GM23338 (cell line): ENCODE measurements at places on chromosomes 13 and 19.
A peak's percentile ranks its signal among the peaks of the same experiment; 100 is the strongest.

- H3K27me3 ChIP-seq = no peaks in the 10 kb centered on the region
- no peaks in the 10 kb centered on the region; the same call in 1 of the 2 replicates for H3K36me3 ChIP-seq
- peaks cover 18% of the 10 kb centered on the region for H3K4me1 ChIP-seq
- peak overlapping the region; percentile 99 for H3K4me3 ChIP-seq
- peak overlapping the region; percentile 99 for H3K27ac ChIP-seq
Measured at GRCh38 chr19:45508861-45509691, 1.8 kb downstream of the VASP start.

GRCh38 chr13:49597043-49597641, 11.8 kb upstream of the RCBTB1 start:
- H3K27ac ChIP-seq = no peak overlapping the region
- H3K36me3 ChIP-seq = no peaks in the 10 kb centered on the region
- no peaks in the 10 kb centered on the region for H3K27me3 ChIP-seq

DNA sequence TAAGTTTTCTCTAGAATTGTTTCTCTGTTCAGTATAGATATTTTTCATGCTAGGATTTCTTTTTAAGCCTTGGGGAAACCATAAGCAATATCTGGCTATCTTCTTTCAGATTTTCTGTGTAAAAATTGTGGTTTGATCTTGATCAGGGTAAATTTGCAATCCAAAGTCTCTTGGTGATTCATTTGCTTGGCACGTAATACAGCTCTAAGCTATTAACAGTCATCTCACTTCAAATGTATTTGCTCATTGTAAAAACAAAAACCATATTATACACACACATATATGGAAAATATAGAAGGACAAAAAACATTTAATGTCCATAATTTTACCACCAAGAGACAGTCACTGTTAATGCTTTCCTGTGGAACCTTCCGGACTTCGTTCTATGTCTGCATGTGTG, 191.0 kb downstream of the SHISA2 start:
- no peak overlapping the region for H3K4me3 ChIP-seq
- no peaks in the 10 kb centered on the region for H3K4me1 ChIP-seq
- H3K36me3 ChIP-seq = no peaks in the 10 kb centered on the region

DNA sequence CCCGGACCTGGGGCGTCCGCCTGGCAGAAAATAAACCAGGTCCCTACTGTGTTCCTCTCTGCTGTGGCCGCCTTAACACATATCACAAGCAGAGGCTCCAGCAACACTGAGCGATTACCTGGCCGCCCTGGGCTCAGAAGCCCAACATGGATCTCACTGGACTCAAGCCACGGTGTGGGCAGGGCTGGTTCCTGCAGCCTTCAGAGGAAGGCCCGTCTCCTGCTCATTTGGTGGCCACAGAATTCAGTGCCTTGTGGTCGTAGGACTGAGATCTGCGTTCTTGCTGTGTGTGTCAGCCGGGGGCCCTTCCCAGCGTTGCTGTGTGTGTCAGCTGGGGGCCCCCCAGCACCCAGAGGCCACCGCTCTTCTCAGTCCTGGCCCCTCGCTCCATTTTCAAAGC, 30.2 kb downstream of the C2CD4C start:
- no peaks in the 10 kb centered on the region for H3K27me3 ChIP-seq
- H3K27ac ChIP-seq = no peak overlapping the region
- no peaks in the 10 kb centered on the region for H3K4me1 ChIP-seq

DNA sequence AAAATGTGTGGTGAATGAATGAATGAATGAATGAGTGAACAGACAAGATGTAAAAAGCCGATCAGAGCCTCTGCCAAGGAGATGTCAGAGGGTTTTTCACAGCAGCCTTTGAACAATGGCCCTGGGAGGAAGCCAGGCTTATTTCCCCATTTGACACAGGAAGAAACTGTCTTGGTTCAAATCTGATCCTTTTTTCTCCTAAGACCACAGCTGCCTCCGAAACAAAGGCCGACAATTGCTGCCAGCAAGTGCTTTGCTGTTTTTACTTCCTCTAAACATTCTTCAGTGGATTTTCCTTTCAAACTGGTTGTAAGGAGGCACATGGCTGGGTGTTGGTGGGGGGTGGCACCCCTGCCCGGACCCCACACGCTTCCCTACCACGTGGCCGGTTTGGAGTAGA, 44.2 kb upstream of the HOMER3 start:
- no peak overlapping the region for H3K4me3 ChIP-seq
- H3K36me3 ChIP-seq = no peaks in the 10 kb centered on the region
- H3K27ac ChIP-seq = no peak overlapping the region
- H3K4me1 ChIP-seq = no peaks in the 10 kb centered on the region; the same call in 1 of the 2 replicates

DNA sequence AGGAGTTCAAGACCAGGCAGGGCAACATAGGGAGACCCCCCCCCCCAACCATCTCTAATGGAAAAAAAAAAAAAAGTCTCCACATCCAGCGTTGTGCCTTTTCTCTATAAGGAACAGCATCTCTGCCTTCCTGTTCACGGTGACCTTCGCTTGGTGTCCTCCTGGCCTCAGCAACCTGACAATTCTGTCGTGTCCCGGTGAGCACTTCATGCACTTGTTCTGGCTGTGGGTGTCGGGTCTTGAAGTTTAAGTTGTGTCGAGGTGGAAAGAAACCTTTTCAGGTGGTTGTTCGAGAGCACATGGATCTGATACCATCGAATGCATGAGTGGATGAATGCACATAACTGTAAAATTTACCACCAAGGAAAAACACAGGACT, 594 bp downstream of the ZNF559 start:
- H3K4me3 ChIP-seq = peak overlapping the region; percentile 89
- no peak for DNase-seq
- H3K27ac ChIP-seq = peak overlapping the region; percentile 82
- no peaks in the 10 kb centered on the region for H3K27me3 ChIP-seq

- peak overlapping the region; percentile 59; the same call in 1 of the 2 replicates for H3K27ac ChIP-seq
- H3K4me3 ChIP-seq = no peak overlapping the region
- no peaks in the 10 kb centered on the region for H3K27me3 ChIP-seq
- H3K36me3 ChIP-seq = no peaks in the 10 kb centered on the region
Measured at GRCh38 chr19:45098521-45099466, 5.8 kb downstream of the PPP1R37 start.

- no peaks in the 10 kb centered on the region for H3K4me1 ChIP-seq
- H3K4me3 ChIP-seq = no peak overlapping the region
- H3K27ac ChIP-seq = no peak overlapping the region
- H3K27me3 ChIP-seq = no peaks in the 10 kb centered on the region
- no peaks in the 10 kb centered on the region for H3K36me3 ChIP-seq
Measured at GRCh38 chr19:50187937-50188336, 15.5 kb upstream of the MYH14 start.

- H3K36me3 ChIP-seq = no peaks in the 10 kb centered on the region
- H3K27me3 ChIP-seq = no peaks in the 10 kb centered on the region
- H3K27ac ChIP-seq = no peak overlapping the region
- H3K4me1 ChIP-seq = no peaks in the 10 kb centered on the region
- H3K4me3 ChIP-seq = no peak overlapping the region
Measured at GRCh38 chr13:106088085-106088484, 447.4 kb downstream of the EFNB2 start.

DNA sequence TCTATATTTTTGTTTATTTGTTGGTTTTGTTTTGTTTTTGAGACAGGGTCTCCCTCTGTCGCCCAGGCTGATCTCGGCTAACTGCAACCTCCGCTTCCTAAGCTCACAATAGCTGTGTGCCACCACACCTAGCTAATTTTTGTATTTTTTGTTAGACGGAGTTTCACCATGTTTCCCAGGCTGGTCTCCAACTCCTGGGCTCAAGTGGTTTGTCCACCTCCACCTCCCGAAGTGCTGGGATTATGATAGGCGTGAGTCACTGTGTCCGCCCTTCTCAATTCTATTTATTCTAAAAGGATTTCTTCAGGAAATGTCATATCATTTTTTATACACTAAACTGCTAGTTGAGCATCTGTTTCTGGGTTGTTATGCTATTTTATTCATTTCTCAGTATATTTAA, 1206.0 kb downstream of the OLFM4 start:
- no peak overlapping the region for H3K4me3 ChIP-seq
- no peaks in the 10 kb centered on the region for H3K27me3 ChIP-seq
- DNase-seq = no peak
- no peaks in the 10 kb centered on the region for H3K36me3 ChIP-seq
- H3K27ac ChIP-seq = no peak overlapping the region

- H3K36me3 ChIP-seq = no peaks in the 10 kb centered on the region
- H3K27me3 ChIP-seq = no peaks in the 10 kb centered on the region
- no peak overlapping the region for H3K4me3 ChIP-seq
- no peak for DNase-seq
- peaks cover 31% of the 10 kb centered on the region for H3K4me1 ChIP-seq
- no peak overlapping the region for H3K27ac ChIP-seq
Measured at GRCh38 chr13:79385694-79386093, 20.4 kb downstream of the RBM26 start.
